ENCODE measurements at places on chromosomes 6 and 20. TPM values are rescaled to one million over a fixed set of nuclear protein-coding genes. Genes with fewer than 3 reads are reported as not detected.

The GFOD1 gene
- total RNA-seq: 27.2 TPM

The BANF2 gene
- total RNA-seq: not detected

The FAXC gene
- total RNA-seq: 21.9 TPM

The C20orf202 gene
- 0.27 TPM for total RNA-seq

The OLIG3 gene
- not detected for total RNA-seq

The TRIM31 gene
- total RNA-seq: not detected

The TOP1 gene
- total RNA-seq: 31.1 TPM

The OPRM1 gene
- not detected for total RNA-seq

The COL21A1 gene
- 47.1 TPM for total RNA-seq

The RMND1 gene
- 13.6 TPM for total RNA-seq

The LYRM2 gene
- total RNA-seq: 23.5 TPM

The FRMD1 gene
- total RNA-seq: 0.10 TPM

The ZNF311 gene
- total RNA-seq: 0.35 TPM

The ZC2HC1B gene
- total RNA-seq: not detected

The MCCD1 gene
- not detected for total RNA-seq

The NRSN1 gene
- 0.47 TPM for total RNA-seq

The CLIC5 gene
- total RNA-seq: 6.9 TPM

The CBLN4 gene
- total RNA-seq: not detected

The CFB gene
- total RNA-seq: 8.1 TPM

The FGD2 gene
- 26.5 TPM for total RNA-seq

The MRAP2 gene
- total RNA-seq: 1.2 TPM

The GRM4 gene
- not detected for total RNA-seq

The LGSN gene
- total RNA-seq: not detected

The ANKRD66 gene
- total RNA-seq: 0.15 TPM

The CCN6 gene
- not detected for total RNA-seq

The HCK gene
- total RNA-seq: 2.6 TPM

All from gastroesophageal sphincter (tissue), 4 donors.